ENCODE measurements at places on chromosomes 13 and 19.

DNA sequence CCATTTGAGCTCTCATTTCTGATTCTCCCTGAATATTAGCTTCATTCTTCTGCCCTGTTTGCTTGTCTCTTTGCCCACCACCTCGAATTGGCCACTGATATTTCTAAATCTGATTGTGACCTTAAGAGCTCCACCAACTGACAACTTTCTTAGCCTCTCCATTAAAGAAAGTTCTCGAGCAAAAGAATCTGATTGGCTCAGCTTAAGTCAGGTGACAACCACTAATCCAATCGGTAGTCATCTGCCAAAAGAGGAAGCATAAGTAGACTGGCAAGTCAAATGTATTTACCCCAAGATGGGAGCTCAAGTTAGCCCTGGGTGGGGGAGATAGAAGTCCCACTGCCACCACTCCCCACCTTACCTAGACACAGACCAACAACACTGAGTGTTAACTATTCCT lies 41.5 kb downstream of the NOTCH3 start:
- DNase-seq, result no peak

DNA sequence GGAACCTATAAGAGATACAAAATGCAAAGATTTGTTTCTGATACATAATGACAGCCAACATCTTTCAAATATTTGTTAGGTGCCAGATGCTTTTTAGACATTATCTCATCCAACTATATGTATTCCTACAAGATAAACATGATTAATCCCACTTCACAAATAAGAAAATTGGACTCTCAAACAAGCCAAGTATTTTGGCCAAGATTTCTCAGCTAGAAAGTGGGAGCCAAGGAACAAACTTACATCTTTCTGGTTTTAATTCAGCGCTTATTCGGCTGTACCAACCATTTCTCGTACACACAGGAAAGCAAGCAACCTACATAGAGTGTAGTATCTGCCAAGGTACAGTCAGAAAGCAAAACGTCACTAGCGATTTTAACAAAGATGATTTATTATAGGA lies 85.7 kb upstream of the SERP2 start:
- no peak for DNase-seq

DNA sequence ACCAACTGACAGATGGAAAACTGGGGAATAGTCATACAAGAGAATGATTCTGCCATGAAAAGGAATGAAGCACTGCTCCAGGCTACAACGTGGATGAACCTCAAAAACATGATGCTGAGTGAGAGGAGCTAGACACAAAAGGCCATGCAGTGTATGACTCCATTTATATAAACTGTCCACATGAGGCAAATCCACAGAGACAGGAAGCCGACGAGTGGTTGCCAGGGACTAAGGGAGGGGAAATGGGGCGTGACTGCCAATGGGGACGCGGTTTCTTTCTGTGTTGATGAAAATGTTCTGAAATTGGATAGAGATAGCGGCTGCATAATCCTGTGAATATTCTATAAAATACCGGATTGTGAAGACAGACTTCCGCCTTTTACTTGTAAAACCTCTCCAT lies 10.2 kb downstream of the SMIM7 start:
- DNase-seq, result no peak

- DNase-seq, result no peak
Observed at GRCh38 chr13:40984668-40985366, 34.3 kb downstream of the ELF1 start.

DNA sequence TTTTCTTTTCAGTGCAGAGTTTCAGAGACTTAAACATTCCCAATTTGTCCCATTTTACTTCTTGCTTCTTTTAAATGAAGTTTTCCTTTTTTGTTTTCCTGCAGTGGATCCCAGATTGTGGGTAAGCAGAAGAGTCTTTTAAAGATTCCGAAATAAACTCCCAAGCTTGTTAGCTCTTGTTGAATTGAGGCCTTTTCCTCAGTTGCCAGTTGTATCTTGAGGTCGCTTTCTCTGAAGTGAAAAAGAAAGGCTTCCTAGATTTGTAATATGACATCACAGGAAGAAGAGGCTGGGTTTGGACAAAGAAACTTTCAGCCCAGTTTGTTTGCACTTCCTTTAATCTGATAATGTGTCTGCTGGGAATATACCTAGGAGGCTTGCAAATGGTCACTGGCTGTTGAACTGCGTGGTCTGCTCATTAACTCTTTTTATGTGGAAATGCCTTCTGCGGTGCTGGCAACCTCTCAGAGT lies at the start of gene LPAR6:
TSS of gene LPAR6 (minus strand) at position 233 of the 471 bp plus-strand sequence. CDS start 690 bp downstream, outside the sequence.
- DNase-seq, result no peak

DNA sequence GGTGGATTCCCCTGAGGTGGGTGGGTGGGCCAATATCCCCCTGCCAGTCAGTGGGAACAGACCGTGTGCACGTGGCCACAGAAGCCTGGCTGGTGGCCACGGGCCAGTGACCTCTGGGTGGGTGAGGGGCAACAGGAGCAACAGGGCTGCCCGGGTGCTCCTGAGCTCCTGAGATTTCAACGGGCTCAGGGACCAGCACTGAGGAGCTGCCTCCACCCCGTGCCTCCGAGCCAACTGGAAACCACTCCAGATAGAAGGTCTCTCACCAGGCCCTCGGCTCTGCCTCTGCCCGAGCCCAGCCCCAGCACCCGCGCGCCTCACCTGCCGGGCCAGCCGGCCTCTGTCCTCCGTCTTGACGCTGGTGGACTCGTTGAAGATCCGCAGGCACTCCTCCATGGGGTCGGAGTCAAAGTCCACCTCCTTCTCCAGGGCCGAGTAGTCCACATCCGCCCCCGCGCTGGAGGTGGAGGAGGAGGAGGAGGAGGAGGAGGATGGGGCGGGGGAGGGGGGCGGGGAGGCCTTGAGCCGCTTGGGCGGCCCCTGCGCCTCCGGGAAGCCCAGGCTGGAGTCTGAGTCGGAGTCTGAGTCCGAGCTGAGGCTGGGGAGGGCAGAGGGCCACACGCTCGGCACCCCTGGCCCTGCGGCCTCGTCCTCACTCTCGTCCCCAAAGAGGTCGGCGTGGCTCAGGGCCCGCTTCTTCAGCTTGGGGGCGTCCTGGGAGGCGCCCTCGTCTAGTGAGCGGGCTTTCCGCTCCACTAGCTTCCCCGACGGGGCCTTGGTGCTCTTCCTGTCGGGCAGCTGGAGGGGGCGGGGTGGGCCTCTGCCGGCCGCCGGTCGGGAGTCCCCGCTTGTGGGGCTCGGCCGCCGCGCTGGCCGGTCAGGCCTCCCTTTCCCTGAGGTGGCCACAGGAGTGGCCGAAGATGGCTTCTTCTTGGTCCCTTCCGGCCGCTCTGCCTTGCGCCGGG lies 14.8 kb upstream of the ATP8B3 start:
- DNase-seq, result no peak

- no peak for DNase-seq
Observed at GRCh38 chr19:51093101-51093500, 10.4 kb upstream of the KLK14 start.

DNA sequence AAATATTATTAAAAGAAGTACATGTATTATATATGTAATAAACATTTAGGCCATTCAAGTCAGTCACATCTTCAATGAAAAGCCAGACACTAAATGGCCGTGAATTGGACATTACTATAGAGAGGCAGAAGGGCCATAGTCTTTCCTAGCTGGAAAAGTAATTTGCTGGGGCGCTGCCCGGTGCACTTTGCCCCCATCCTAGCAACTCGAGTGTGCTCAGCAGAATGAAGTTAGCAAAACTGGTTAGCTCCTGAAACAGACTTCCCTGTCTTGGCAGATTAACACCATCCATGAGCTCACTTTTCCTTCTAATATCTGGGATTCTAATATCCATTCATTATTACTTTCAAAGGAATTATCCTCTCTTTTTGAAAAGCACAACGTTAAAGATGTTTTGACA lies 2.8 kb upstream of the SPRYD7 start:
- DNase-seq, result no peak

- DNase-seq, result no peak
Observed at GRCh38 chr13:40552895-40553294, 113.5 kb downstream of the FOXO1 start.

GRCh38 chr19:51480590-51480989 lies 2.3 kb downstream of the CEACAM18 start:
- DNase-seq, result no peak

- no peak for DNase-seq
Observed at GRCh38 chr13:75704927-75705288, 68.8 kb downstream of the LMO7 start.

DNA sequence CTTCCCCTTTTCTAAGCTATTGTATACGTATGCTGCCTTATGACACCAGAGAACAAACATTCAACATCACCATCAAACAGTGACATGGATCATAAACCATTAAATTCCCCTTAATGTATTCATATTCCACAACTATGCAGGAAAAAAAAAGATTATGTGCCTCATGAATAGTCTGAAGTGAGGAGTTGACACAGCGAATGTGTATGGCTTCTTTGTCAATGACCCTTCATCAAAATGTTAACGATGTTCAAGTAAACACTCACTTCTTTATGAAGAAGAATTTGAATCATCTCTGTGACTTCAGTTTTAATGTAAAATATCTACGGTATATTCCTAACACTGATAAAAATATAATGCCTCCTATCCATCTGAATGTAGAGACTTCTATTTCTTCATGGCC lies 44.6 kb downstream of the SMAD9 start:
- no peak for DNase-seq

GRCh38 chr19:49624967-49625910 lies 14.7 kb downstream of the RRAS start:
- no peak for DNase-seq

- DNase-seq, result no peak
Observed at GRCh38 chr13:32150239-32150638, 118.7 kb downstream of the FRY start.

GRCh38 chr13:19993024-19993423 lies 34.5 kb downstream of the ZMYM2 start:
- DNase-seq, result no peak

DNA sequence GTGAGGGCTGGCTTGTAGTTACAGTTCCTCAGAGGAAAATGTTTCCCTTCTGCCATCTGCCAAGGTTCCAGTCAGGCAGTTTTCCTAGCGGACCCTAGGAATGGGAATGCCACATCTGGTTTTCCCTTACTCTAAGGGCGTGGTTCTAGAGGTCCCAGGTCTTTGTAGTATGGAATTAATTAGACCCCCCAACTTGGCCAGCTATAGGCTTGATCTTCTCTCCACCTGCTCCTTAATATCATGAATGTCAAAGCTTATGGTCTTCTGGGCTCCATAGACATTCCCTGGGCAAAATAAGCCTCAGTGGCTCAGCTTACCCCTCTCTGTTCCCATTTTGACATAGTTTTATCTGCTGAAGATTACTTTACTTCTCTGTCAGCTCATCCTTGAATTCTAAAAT lies 70.0 kb downstream of the ZNF568 start:
- DNase-seq, result no peak

GRCh38 chr13:110130431-110130830 lies 176.5 kb downstream of the COL4A1 start:
- no peak for DNase-seq

DNA sequence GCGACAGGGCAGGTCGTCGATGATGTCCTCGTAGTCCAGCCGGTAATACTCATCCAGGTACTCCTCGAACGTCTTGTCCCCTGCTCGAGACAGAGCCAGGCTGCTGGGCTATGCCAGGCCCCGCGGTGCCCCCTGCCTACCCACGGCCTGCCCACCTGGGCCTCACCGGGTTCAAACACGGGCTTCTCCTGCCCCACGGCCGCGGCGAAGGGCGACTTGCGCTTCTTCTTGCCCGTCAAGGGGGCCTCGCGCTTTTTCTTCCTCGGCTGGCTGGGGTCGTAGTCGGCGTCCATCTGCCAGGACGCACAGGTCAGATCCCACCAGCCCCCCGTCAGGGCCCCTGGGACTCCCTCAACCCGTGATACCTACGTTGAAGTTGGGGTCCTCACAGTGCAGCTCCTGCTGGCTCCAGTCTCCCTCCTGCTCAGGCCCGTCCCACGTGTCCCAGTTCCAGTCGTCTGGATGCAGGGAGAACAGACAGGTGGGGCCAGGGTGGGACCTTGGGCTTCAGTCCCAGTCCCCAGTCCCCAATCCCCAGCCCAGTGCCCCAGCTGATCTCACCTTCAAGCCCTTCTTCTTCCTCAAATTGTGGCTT lies 8.1 kb downstream of the KRI1 start:
- no peak for DNase-seq

DNA sequence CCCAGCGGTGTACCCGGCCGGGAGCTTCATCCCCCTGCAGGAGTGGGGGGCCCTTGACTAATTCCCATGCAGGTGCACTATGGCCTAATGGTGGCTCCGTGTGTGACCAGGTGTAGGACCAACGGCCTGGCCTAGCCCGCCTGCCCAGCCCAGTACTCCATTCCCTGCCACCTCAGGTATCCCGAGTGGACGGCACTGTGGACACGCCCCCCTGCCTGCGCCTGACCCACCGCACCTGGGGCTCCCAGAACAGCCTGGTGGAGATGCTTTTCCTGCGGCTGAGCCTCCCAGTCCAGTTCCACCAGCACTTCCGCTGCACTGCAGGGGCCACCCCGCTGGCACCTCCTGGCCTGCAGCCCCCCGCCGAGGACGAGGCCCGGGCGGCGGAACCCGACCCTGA lies 39.7 kb downstream of the RYR1 start:
- no peak for DNase-seq

DNA sequence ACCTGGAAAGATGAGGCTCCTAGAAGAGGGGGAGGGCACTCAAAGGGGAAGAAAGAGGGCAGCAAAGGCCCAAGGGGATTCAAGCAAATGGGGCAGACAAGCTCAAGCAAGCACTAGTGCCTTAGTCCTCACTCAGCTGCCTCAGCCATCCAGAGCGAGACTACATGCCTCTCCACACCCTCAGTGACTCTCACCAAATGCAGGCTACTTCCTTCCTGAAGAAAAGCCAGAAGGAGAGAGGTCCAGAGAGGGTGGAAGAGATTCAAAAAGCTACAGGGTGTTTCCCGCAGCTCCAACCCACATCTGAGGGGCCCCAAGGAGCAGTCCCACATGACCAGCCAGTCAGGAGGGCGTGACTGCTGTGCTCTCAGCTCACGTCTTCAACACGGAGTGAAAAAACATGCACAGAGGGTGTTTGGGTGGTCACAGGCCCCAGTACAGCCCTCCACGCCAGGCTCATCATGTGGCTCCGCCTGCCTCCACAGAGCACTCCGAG lies 40.5 kb downstream of the MIPEP start:
- DNase-seq, result no peak

GRCh38 chr19:57190301-57190700 lies 999 bp upstream of the ZNF264 start:
- no peak for DNase-seq

DNA sequence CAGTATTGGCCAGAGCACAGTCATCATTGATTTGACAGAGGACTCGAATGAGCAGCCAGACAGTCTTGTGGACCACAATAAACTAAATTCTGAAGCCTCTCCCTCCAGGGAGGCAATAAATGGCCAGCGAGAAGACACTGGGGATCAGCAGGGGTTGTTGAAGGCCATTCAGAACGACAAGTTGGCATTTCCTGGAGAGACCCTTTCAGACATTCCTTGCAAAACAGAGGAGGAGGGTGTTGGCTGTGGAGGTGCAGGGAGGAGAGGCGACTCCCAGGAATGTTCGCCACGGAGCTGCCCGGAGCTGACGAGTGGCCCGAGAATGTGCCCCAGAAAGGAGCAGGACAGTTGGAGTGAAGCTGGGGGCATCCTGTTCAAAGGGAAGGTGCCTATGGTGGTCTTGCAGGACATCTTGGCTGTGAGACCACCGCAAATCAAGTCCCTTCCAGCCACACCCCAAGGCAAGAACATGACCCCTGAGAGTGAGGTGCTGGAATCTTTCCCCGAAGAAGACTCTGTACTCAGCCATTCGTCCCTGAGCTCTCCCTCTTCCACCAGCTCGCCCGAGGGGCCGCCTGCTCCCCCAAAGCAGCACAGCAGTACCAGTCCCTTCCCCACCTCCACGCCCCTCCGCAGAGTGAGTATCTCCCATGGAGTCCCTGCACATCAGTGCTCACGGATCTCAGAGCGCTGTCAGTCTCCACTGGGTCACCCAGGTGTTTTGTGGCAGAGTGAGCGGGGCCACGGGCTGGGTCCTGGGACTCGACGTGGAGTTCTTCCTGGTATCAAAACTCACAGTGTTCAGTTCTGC lies 6.9 kb downstream of the CHAF1A start:
- DNase-seq, result no peak
